HEK293T (cell line): ENCODE measurements at places on chromosomes 5 and 9.

- DNase-seq, result no peak
These were observed 587.4 kb downstream of the PRELID2 start for GRCh38 chr5:145247745-145248040.

GRCh38 chr9:116100711-116101121 lies 52.9 kb upstream of the PAPPA start:
- no peak for DNase-seq

DNA sequence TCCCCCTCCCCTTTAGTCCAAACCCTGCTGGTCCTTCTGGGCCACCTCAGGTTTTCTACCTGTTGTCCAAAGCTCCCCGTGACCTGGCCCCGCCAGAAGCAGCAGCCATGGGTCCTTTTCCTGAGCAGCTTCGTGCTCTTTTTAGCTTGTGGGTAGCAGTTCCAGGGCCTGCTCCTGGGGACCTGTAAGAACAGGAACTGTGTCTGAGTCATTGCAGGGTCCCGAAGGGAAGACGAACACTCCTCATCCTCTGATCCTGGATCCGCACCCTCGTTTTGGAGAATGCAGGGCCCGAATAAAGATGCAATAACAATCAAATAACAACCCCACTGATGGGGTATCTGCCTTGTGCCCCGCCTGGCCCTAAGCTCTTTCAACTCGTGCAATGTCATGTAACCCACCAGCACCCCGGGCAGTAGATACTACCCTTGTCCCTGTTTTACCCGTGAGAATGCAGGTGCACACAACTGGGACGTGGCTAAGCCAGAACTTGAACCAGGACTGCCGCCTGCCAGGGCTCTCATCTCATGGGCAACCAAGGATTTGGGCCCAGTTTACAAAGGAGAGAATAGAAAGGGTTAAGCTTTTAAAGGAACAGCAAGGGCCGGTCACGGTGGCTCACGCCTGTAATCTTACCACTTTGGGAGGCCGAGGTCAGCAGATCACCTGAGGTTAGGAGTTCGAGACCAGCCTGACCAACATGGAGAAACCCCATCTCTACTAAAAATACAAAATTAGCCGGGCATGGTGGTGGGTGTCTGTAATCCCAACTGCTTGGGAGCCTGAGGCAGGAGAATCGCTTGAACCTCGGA lies 33.2 kb downstream of the NEK6 start:
- no peak for DNase-seq

DNA sequence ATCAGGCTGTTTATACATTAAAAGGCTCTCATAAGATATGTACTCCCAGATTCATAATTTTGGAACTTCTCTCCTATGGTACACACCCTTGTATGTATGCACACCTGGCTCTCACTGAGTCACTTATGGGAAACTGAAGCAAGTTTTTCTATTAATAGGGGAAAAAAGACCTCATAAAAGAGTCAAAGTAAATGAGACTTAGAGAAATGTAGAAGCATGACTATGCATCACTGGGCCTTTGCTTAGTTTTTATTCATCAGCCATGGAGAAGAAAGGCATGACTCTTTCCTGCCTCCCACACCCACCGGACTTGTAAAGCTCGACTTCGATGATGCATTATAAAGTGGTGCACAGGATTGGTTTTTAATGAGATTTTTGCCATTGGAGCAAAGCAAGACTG lies 28.2 kb downstream of the MTAP start:
- no peak for DNase-seq

DNA sequence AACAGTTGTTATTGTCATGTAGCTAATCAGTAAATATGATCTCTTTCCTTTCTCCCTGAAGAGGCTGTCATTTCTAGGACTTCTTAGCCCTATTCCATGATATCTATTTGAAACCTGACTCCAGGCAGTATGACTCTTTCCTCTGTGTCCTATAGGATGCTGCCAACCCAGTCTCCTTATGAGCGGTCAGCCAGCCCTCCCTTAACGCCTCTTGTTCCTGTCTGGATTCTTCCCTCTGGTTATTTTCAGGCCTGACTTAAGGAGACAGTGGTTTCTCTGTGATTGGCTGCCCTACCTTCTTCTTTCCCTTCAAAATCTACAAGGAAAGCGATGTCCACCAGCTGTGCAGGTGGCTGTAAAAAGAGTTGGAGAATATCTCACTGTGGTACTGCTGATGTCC lies 19.4 kb upstream of the C5orf63 start:
- no peak for DNase-seq

GRCh38 chr9:78004478-78005229 lies 27.0 kb downstream of the GNAQ start:
- peak; percentile 29 for DNase-seq

GRCh38 chr5:155826611-155827507 lies 500.1 kb upstream of the SGCD start:
- DNase-seq, result no peak

GRCh38 chr5:14702238-14702839 lies 37.8 kb downstream of the OTULIN start:
- DNase-seq, result no peak

- no peak for DNase-seq
These were observed 55.0 kb upstream of the APC start for GRCh38 chr5:112682621-112683061.

GRCh38 chr9:131179561-131180219 lies 54.3 kb downstream of the NUP214 start:
- no peak for DNase-seq

GRCh38 chr5:89105836-89106235 lies 222.9 kb upstream of the MEF2C start:
- no peak for DNase-seq

DNA sequence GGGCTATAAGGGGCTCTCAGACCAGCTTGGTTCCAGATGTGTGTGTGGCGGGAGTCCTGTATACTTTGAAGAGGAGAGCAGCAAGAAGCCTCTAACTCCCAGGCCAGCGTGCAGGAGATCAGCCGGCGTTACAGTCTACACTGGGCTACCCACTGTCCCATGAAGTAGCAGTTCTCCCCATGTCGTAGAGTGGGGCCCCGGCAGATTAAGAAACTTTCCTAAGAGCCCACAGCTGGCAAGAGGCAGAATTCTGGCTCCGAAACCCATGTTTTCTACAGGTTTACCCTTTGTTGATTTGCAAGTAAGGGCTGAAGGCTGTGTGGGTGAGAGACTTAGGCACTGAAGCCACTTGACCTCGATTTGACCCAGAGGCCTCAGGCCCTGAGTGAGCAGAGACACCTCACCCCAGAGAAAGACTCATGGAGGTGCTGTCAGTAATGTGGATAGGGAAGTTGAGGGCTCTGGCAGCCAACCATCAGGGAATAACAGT lies 881 bp upstream of the B4GALT1 start:
- no peak for DNase-seq

- DNase-seq, result no peak
These were observed 139.4 kb downstream of the GNAQ start for GRCh38 chr9:77892171-77892570.

GRCh38 chr5:10017786-10018185 lies 231.9 kb downstream of the ATPSCKMT start:
- no peak for DNase-seq

DNA sequence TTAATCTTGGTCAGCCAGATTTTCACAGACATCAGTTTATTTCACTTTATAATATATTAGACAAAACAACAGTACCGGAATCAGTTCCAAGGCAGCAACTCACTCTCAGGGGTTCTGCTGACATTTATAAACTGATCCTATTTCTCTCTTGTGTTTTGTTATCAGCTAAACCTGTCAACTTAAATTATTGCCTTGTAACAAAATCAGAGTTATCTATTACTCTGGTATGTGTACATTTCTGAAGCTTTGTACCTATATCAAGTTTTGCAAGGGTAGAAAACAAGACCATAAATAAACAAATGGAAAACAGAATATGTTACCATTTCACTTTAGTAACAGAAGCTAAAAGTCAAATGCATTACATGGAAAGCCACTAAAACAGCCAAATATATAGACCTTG lies 122.1 kb downstream of the SIL1 start:
- DNase-seq, result no peak

DNA sequence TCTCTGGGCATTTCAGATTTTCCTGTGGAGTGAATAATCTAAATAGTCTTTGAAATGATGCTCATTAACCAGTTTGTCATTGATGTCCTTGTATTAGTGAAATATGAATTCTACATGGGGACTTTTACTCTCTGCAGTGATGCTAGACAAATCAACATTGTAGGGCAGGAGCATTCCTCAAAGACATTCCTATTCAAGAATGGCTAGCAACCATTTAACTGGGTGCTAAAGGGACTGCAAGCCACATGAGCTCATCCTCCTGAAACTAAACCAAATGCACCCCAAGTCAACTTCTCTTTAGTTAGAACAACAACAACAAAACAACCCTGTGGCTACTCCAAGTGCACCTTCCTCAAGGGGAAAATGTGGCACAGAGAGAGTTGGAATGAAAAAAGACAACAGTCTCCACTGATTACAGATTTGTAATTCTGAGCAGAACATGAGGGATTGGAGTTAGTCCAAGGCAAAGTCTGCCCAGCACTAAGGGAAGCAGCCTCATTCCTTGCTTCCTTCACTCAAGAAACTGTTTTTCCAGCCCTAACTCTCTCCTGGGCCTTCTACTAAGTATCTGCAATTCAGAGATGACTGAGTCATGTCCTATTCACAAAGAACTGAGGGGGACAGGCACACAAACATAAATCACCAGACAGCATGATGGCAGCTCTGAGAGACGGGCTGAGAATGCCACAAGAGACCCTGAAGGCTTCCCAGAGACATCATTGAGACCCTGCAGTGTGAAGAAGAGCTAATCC lies 82.0 kb upstream of the WWC1 start:
- no peak for DNase-seq

DNA sequence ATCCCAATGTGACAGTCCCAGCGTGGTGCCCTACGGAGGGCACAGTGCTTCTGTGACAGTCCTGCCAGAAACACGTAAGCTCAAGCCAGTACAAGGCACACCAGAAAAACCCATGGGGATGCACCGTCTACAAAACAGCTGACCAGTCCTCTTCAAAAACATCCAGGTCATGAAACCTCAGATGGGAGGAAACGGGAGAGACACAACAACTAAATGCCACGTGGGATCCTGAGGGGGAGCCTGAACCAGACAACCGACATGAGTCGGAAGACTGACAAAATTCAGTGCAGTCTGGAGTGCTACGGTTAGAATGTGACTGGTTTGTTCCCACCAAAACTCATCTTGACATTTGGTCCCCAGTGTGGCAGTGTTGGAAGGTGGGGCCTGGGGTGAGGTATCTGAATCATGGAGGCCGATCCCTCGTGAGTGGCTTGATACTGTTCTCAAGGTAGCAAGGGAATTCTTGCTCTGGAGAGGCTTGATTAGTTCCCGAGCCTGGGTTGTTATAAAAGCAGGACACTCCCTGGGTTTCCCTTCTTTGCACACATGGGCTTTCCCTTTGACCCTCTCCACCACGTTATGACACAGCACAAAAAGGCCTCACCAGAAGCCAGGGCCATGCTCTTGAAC lies 55.4 kb downstream of the ADAMTS2 start:
- no peak for DNase-seq

DNA sequence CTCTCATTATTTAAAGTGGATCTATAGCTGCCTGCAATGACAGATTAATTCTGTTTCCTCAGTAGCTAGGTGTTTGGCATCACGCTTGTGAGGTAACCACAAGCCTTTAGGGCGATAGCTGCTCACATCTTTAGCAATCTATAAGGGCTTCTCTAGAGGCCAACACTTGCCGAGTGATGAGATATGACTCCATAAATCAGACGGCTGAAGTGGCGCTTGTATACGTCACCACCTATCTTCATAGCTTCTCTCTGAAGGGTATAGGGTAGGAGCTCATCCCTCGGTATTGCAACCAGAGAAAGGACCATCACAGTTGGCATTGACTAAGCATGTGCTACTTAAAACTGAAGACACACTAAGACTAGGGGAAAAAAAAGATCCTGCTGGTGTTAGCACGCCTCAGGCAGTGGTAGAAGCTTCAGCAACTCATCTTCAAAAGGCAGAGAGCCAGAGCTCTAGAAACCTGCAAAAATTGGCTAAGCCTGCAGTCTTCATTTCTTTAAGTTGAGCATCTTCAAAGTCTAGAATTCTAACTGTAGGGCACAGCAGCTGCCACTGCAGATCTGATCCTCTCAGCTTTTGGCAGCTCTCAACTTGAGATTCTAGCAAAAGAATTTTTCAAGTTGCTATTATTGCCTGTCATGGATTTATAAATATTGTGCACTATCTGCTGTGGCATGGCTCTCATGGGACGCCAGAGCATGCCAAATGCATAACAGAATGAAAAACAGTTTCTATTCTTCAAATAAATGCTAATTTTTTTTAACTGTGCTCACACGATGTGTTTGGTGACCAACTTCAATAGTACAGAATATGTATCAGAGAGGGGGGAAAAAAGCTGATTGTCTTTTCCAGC lies 37.5 kb downstream of the PSMB7 start:
- DNase-seq, result no peak

DNA sequence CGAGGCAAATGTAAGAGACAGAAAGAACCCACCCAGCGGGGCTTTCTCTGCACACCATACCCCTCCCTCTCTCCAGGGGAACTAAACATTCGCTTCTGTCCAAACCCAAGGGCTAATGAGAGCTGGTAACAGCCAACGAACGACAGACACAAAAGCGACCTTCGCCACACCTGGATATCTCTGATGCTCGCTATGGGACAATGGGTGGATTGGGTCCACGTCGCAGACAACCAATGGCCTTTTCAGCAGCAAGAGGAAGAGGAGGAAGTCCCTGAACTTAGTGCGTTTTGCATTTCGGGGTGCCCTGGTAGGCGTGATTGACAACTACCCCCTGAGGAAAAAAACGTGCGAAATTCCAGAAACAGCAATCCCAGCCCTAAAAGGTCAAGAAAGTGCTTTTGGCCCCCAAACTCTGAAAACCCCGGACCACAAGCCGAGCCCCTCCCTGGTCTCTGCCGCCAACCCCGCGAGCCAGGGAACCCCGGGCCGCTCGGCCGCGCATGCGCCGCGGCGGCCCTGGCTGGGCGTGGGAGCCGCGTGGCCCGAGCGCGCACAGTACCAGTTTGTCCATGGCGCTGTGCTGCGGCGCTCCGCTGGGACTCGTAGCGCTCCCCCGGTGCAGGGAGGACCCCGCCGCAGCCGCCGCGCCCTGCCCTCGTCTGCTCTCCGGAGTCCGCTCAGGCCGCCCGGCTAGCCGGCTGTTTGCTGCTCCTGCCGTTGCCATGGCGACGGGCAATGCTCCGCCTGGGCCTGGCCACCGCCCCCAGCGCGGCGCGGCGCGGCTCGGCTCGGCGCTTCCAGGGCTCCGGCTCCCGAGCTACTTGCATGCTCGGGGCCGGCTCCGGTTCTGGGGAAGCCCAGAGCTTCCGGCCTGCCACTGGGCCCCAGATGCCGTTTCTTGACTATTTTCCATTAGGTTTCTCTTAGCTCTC lies 66.9 kb upstream of the DNAH5 start:
- peak; percentile 90 for DNase-seq

DNA sequence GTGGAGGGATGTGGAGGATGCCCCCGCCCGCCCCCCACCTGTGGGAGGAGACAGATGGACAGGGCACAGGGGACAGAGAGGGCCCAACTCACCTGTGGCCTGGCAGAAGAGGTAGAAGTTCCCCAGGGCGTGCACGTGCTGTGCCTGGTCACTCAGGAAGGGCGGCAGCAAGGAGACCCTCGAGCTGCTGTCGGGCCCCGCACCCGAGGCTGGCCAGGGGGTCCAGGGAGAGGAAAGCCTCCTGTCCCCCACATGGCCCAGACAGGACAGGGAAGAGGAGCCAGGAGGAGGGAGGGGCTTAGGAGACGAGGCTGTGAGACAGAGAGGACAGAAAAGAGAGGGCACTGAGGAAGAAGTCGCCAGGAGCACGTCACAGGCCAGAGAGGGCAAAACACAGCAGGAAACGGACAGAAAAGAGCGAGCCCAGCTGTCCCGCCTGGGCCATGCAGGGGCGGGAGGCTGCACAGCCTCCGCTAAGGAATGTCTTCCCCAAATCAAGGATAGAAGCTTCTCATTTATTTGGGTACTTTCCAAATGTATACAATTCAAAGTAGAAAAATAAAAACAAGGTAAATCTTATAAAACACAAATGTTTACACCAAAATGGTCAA lies 58.5 kb downstream of the SECISBP2 start:
- no peak for DNase-seq
